Mesenteric fat pad (tissue), 1 donor: ENCODE measurements at places on chromosomes 12 and 14. TPM values are rescaled to one million over a fixed set of nuclear protein-coding genes. Genes with fewer than 3 reads are reported as not detected.

Gene NXPH4
- total RNA-seq = 1.4 TPM

DNA sequence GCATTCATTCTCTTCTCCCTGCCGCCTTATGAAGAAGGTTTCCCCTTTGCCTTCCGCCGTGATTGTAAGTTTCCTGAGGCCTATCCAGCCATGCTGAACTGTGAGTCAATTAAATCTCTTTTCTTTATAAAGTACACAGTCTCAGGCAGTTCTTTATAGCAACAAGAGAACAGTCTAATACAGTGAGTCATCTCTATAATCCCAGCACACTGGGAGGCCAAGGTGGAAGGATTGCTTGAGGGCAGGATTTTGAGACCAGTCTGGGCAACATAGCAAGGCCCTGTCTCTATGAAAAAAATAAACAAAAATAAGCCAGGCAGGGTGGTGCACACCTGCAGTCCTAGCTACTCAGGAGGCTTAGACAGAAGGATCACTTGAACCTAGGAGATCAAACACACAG is 259.9 kb downstream of the CEP128 start:
- no peak for DNase-seq

- no peak for DNase-seq
These were observed 25.7 kb upstream of the CKAP4 start for GRCh38 chr12:106273491-106273890.

DNA sequence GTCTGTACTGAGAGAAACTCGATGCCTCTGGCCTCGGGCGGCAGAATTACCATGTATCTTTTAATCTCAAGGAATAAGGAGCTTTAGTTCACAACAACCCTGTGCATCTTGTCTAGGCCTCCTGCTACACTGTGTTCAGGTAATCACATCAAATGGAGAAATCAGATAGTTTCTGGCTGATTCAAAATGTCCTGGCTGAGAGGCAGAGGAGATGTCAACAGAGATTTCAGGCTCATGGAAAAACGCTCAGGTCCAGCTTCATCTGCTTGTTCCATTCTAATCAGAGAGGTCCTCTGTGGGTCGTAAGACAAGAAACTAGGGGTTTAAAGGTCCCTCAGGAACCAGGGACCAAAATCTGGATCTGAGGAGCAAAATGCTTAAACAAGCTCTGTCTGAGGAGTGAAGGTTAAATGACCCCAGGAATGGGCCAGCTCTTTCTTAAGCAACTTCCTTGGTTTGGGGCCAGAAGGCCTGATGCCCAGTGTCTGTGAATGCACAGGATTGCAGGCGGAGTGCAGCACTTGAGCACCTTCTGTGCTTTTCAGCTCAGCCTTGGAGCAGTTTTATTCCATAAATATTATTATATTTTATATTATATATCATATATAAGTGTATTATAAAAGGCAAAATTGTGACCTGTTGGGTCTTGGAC is 170.2 kb upstream of the PRICKLE1 start:
- DNase-seq = no peak

DNA sequence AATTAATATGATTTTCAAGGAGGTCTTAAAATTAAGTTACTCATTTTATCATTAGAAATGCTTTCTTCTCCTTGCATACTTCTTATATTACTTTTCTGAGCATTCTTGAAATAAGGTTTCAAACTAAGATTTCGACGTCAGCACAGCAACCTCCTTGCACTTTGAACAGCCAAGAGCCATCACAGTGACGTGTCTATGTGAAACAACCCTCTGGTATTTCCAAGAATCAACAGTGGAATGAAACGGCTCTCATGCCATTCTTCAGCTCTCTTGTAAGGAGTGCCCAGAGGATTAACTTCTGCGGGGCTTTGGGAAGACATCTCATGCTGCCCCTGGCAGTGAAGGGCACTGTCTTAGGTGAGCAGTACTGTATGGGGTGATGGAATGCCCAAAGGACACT is 109.2 kb downstream of the EFCAB11 start:
- no peak for DNase-seq

- no peak for DNase-seq
These were observed 25.8 kb upstream of the NCOR2 start for GRCh38 chr12:124593176-124593575.

- DNase-seq = no peak
These were observed 24.4 kb upstream of the CRACR2A start for GRCh38 chr12:3777206-3777809.

Gene SMOC1
- total RNA-seq = 0.93 TPM

GRCh38 chr12:102730996-102731395 is 186.0 kb downstream of the PAH start:
- DNase-seq = no peak

GRCh38 chr14:99596071-99596627 is 7.9 kb downstream of the CCDC85C start:
- DNase-seq = no peak

DNA sequence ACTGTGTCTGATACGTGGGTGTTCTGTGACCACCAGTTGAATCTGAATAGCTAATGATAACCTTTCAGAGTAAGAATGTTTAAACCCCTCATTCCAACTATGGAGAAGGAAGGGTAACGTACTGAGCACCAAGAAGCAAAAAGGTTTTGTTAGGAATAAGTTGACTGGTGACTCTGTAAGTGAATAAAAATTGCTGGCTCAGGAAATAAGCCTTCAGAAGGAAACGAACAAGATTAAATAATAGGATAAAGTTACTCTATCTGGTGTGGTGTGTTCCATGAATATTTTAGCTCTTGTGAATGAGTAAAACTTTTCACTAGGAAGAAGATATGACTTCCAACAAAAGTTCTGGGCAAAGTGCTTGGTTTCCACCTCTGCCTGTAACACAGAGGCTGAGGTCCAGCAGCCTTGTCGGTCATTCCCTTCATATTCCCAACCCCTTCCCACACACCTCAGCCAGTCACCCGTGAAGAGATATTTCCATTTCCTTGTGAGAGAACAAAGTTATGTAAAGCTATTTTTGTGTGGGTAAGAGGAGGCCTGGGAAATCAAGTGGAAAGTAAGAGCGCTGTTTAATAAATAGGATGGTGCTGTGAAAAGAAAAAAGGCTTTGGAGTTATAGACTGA is 47.1 kb downstream of the ARF6 start:
- DNase-seq = no peak

Gene CD27
- total RNA-seq = not detected

GRCh38 chr12:27610374-27610773 is 85.9 kb upstream of the REP15 start:
- DNase-seq = no peak

DNA sequence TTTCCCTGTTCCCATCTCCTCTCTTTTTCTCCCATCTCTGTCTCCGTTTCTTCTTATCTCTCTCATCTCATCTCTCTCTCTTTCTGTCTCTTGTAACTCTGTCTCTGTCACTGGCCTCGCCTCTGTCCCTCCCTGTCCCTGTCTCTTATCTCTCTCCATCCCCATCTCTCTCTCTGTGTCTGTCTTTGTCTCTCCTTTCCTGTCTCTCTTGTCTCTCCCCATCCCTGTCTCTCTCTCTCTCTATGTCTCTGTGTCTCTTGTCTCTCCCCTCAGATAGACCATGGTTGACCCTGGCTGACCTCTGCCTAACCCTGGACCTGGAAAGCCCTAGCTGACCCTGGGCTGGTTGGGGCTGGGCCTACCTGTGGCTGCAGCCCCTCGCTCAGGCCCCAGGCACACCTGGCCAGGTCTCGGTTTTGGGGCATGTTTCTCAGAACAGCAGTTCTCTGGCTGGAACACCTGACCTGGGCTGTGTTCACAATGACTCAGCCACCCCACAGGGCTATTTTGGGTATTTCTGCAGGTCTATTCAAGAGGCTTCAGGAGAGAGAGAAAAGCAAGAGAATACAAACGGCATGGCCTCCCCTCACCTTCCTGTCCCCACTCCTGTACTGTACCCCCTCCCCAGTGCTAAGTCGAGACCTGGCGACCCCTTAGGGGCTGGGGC is 174.4 kb downstream of the TMEM121 start:
- peak; percentile 39 for DNase-seq

DNA sequence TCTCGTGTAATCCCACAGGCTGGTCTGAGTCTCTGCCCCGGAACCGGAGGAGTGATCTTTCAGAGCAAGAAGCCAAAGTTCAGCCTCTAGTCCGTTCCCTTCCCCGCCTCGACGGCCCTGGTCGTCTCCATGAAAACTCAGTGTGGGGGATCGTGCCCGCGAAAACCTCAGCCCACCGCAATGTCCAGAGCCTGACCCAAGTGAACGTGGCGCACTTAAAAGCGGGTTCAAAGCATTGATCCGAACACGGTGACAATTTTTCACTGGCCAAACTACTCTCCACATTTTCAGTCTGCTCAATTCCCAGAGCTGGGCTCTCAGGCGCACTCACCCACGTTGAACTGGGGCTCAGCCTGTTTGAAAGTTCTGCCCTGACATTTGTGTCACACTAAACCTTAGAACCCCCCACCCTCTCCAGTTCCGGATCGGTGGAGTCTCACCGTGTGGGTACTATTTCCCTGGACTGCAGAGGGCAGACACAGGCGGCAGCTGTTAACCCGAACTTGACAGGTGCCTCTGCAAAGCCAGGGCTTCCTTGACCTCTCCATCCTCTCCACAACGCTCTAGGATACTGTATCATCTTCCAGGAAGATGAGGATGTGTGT is 886 bp upstream of the PRICKLE1 start:
- DNase-seq = no peak

Gene TSHR
- total RNA-seq = 0.39 TPM

GRCh38 chr12:69687390-69687789 is 11.7 kb downstream of the BEST3 start:
- no peak for DNase-seq

Gene FOXA1
- not detected for total RNA-seq

- DNase-seq = no peak
These were observed 75.2 kb upstream of the DNM1L start for GRCh38 chr12:32603858-32604257.

GRCh38 chr12:52050758-52051541 is at the start of gene NR4A1:
NR4A1 (plus strand) TSS chr12:52051442; CDS start chr12:52054329, 2,887 bp downstream.
- DNase-seq = peak; percentile 99

Gene KLHDC1
- 7.8 TPM for total RNA-seq

DNA sequence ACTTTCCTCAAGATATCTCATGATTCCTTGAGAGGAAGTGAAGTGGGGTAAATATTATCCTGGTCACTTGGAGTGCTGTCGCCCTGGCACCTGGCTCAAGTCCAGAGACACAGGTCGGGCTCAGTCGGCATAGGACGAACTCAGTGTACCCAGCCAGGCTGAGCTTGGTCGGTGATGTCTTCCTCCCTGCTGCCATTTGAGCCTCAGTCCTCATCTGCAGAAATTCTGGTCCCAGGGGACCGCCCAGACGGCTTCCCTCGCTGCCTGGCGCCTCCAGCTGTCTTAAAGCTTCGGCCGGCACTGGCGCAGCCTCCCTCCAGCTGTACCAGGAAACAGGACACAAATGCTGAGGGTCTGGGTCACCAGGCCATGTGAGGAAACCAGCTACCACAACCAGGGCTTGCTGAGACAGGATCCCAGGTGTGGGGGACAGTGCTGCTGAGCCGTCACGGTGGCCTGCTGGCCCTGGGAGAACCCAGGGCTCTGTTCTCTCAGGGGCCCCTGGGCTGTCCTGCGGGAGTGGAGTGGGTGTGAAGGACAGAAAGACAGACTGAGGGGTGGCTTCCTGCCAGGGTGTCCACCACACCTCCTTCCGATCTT is 5.0 kb upstream of the KLC1 start:
- no peak for DNase-seq

DNA sequence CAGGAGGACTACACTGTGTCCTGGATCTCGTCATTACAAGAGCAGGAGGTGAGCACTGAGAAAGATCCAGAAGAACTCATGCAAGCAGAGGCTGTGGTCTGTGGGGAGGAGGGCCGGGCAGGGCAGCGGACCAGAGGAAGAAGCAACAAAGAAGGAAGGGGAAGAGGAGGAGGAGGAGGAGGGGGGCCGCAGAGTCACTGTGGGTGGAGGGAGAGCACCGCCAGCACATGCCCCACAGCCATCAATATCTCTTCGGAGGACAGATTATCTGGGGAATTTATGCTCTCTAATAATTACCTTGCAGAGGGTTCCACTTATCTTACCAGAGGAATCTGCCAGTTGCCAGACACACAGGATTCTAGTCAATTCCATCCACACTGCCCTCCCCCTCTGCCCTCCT is 105.6 kb downstream of the DPF3 start:
- DNase-seq = peak; percentile 64

GRCh38 chr12:48542300-48542928 is 17.0 kb downstream of the OR8S1 start:
- no peak for DNase-seq

Gene PRIMA1
- total RNA-seq = 1.3 TPM

Gene AKAP3
- total RNA-seq = 0.26 TPM

Gene RIPK3
- 12.7 TPM for total RNA-seq

DNA sequence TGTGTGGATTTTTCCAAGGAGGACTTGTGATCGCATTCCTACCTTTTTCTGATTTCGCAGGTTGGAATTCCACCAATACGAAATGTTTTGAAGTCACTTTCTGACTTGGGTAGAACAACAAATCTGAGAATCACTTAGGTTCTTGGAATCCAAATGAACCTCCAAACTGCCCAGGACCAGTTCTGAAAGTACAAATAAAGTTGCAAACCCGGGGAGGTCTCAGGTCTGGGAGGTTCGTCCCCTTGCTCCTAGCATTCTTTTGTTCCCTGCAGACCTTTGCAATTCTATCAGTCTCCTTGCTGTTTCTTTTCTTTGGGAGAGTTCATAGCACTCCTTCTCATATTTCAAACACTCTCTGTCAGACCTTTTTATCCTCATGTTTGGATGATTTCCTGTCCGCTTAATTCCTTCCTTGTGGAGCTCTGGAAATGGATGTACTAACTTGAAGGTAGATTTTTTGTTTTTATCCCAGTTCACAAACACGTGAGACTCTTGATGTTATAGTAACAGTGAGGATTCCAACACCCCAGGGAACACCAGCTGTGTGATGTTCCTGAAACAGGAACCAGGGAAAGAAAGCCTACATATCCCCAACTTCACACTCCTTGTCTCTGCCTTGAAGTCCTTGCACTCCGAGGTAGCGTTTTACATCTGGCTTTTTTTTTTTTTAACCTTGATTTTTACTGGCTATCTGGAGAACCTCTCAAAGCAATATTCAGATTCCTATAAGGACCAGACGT is 70.6 kb downstream of the TMEM132C start:
- no peak for DNase-seq

DNA sequence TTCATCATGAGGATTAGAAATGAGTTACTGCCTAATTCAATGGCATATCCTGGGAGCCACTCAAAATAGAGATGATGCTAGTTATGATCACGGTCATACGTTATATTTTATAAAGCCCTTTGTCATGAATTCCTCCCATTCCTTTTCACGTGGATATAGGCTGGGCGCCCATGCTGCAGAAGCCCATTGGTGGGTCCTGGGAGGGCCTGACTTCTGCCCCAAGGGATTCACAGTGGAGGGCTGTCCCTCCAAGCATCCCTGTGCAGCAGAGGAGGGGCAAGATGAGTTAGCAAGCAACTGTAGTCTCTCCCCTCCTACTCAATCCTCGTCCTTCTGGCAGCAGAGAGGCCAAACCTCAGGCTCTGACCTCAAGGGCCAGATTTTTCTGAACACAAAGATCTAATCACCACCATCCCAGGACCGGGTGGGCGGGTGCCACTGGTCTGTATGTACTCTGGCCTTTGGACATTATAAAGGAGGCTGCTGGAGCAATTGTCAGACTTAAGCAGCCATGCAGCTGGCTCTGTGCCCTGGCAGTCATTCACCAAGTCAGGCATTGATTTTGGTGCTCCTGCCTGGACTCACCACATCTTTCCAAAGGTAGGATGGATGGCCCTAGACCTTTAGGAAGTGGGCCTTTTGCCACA is 8.6 kb downstream of the GLTP start:
- DNase-seq = no peak

- DNase-seq = no peak
These were observed 217.3 kb upstream of the TBX3 start for GRCh38 chr12:114901316-114901715.
